MV-4-11 (cell line): ENCODE measurements at places on chromosomes 4 and X.

GRCh38 chrX:3690140-3690539, 23.3 kb downstream of the PRKX start:
- no peak for DNase-seq

GRCh38 chr4:151169900-151170299, 70.5 kb downstream of the RPS3A start:
- no peak for DNase-seq

DNA sequence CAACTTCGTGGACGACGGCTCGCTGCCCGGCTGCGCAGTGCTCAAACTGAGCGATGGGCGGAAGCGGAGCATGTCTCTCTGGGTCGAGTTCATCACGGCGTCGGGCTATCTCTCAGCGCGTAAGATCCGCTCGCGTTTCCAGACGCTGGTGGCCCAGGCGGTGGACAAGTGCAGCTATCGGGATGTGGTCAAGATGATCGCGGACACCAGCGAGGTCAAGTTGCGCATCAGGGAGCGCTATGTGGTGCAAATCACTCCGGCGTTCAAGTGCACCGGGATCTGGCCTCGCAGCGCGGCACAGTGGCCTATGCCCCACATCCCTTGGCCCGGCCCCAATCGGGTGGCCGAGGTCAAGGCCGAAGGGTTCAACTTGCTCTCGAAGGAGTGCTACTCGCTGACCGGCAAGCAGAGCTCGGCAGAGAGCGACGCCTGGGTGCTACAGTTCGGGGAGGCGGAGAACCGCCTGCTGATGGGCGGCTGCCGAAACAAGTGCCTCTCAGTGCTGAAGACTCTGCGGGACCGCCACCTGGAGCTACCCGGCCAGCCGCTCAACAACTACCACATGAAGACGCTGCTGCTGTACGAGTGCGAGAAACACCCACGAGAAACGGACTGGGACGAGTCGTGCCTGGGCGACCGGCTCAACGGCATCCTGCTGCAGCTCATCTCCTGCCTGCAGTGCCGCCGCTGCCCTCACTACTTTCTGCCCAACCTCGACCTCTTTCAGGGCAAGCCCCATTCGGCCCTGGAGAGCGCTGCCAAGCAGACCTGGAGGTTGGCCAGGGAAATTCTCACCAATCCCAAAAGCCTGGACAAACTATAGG, 1.5 kb downstream of the MAB21L2 start:
- DNase-seq, result no peak

GRCh38 chr4:12211636-12212035, 782.9 kb upstream of the HS3ST1 start:
- no peak for DNase-seq

DNA sequence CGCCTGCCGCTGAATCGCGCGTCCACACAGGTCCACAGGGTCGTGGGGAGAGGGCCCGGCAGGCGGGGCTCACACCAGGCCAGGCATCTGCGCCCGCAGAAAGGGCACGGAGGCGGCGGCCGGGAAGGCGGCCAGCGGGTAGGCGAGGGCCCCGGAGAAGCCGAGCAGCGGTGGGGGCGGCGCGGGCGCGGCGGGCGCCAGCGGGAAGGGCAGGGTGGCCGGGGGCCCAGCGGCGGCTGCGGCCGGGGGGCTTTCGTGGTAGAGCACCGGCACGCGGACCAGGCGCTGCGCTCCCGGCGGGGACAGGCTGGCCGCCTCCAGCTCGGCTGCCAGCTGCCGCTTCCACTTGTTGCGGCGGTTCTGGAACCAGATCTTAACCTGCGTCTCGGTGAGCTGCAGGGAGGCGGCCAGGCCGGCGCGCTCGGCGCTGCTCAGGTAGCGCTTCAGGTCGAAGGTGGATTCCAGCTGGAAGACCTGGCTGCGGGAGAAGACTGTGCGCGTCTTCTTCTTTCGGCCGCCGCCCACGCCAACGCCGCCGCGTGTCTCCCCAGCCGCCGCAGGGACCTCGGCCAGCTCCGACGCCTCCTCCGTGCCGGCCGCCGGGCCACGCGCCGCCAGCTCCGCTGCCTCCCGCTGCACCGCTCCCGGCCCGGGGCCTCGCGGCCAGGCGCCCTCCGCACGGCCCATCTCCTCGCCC, 3.9 kb downstream of the HMX1 start:
- DNase-seq, result no peak

DNA sequence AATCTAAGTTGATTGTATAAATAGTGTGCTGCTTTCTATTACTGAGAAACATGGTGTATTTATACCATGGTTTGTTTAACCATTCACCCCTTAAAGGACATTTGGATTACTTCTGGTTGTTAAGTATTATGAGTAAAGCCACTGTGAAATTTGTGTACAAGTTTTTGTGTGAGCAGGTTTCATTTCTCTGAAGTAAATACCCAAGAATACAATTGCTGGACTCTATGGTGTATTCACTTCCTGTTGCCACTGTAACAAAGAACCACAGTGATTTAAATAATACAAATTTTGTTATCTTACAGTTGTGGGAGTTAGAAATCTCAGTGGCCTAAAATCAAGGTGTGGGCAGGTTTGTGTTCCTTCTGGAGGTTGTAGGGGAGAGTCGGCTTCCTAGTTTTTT, 869.6 kb downstream of the CCSER1 start:
- DNase-seq, result no peak

- no peak for DNase-seq
Observed at GRCh38 chr4:189129044-189129694, 811.5 kb upstream of the FRG1 start.

DNA sequence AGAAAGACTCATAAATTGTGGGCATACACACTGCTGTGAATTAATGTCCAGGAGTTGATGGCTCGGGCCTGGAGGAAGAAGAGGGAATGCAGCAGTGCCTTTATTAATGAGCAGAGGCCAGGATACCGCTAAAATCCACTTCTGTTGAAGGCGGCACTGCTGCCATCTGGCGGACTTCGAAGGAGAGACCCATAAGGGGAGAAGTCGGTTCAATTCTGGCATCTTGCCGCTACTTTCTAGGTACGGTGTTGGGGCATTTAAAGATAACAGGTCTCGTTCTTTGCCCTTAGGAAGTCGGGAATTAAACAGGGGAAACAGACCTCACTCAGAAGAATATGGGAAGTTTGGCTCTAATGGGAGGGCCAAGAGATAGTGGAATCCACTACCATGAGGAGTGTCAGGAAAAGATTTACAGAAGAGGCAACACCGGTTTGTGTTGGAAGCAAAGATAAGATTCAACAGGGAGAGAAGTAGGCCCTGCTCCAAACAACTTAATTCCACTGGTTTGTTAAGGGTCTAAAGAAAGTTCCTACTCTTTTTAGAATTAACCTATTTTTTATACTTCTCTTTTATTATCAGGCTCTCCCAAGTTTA, 133.6 kb upstream of the GIMD1 start:
- DNase-seq, result peak; percentile 34

DNA sequence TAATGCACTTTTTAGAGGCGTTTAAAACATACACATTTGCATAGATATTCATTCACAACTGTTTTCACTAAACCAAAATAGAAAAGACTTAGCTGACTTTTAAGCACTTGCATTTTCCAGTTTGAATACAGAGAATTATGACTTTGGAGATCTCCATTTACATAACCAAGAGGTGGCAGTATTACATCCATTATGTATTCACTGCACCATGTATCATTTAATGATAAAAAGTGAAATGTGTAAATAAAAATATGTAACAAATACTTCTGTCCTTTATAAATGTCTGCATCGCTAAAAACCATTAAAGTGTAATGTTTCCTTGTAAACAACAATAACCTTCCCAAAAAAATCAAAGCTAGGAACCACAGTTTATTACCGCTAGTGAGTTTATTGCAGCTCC, 413.2 kb downstream of the FGF13 start:
- DNase-seq, result peak; percentile 14

DNA sequence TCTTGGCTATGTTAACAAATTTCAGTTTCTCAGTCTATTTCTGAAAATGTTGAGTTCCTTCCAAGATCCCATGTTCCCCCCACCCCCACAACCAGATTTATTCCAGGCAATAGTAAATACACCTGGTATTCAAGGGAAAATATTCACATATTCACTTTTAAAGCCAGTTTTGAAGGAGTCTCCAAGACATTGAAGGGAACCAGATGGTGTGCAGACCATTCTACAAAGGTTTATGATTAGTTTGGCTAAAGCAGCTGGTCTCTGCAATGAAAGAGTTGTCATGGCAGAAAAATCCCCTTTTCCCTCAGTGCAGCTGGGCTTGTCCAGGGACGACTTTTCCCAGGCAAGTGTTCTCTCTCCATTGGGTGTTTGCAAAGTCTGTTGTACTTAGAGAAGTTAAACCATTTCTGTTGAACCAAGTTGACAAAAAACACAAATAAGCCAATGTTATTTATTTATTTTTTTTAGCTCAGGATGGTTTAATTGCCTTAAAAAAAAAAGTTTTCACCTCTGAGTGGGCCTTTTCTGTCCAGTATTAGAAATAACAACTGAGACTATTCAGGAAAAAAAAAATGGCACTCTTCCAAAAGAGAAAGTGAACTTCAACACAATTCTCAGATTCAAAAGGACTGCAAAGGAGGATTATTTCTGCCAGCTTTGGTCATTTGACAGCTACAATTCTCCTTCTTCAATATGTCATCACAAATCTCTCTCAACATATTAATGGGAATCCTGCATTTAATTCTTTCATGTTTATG, 410.6 kb downstream of the IL1RAPL1 start:
- no peak for DNase-seq

DNA sequence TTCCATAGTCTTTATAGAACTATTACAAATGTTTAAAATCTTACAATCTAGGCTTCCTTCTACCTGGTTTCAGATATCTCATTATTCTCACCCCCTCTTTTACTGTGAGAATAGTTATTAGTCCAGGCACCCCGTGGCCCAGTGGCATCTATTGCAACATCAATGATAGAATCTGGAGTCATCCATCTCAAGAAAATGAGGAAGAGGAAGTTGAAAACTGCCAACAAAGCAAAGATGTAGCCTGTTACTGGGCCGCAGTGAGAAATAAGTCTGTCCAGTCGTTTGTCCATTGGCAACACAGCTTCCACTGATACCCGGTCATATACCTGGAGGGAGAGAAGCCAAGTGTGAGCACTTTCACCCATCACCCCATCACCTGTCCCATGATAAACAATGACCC, 6.0 kb upstream of the ASB11 start:
- peak; percentile 77 for DNase-seq

DNA sequence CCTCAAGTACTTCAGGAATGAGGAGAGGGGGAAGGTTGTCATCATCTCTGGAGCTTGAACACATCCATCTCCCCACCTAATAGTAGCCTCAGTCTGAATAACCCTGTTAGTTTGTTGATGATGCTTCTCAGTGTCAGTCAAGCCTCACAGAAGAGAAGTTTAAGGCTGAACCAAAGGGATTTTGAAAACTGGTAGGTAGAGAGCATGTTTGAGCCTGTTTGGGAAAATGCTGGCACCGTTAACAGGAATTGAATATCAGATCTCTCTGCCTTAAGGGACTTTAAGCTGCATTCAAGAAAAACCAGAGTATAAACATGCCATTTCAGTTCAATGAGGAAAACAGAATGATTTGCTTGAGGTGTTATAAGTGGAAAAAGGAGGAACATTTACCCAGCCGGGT, 73.1 kb downstream of the MAPK10 start:
- DNase-seq, result no peak
